Stimulated activated CD4-positive, alpha-beta T cell treated with anti-CD3 and anti-CD28 coated beads, Interleukin-2, amount 100 ng/mL, for 24 hours (primary cell): ENCODE measurements at places on chromosomes 6 and 20.

- DNase-seq, result no peak
Measured at GRCh38 chr6:163695414-163695864, 280.9 kb downstream of the QKI start.

DNA sequence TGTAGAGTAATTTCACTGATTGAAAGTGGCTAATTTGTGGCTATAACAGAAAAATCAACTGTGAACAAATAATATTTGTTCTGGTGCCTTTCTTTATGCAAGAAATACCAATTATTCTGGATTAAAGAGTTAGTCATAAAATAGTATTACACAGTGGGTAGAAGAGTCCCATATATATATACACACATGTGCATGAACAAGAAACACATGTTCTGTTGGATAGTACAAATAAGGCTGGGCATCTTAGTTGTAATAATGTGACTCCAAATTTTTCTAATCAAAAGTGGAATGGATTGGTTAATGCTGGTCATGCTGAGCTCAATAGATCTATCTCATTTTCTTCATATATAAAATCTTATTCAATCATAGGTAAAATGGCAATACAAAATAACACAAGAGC is 179.4 kb downstream of the OGFRL1 start:
- no peak for DNase-seq

GRCh38 chr6:25387483-25387882 is 108.3 kb downstream of the CARMIL1 start:
- no peak for DNase-seq

GRCh38 chr6:14516956-14517355 is 399.4 kb downstream of the CD83 start:
- DNase-seq, result no peak

GRCh38 chr6:133992992-133993680 is 40.1 kb downstream of the TBPL1 start:
- no peak for DNase-seq

DNA sequence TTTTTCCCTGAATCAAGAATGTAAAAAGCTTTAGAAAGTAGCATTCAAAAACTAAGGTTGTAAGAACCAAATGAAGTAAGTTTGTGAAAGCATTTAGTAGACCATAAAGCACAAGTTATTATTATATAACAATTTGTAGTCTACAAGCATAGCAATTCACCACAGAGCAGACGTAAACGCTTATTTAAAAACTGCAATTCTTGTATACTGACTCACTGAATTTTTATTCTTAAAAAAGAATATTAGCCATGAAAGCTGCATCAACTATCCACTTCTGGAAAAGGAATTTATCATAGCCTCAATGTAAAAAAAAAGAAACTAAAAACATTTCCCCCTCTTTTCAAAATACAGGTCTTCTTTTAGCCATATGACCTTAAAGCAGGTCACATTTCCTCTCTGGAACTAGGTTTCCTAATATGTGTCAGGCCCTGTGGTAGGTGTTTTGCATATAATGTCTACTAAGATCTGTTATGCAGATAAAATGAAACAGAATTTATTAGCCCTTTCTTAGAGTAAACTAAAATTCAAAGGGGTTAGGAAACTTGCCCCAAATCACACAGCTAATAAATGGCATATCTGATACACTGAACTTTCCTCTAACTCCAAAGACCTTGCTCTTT is 2.1 kb downstream of the MAP3K7 start:
- no peak for DNase-seq

- DNase-seq, result no peak
Measured at GRCh38 chr6:103507052-103507451, 1352.7 kb downstream of the HACE1 start.

- no peak for DNase-seq
Measured at GRCh38 chr6:168349718-168350210, 30.2 kb upstream of the DACT2 start.

- DNase-seq, result no peak
Measured at GRCh38 chr6:51265426-51265825, 446.8 kb downstream of the TFAP2B start.

GRCh38 chr6:114439411-114439810 is 96.6 kb upstream of the HS3ST5 start:
- no peak for DNase-seq

GRCh38 chr6:70797625-70798024 is 129.9 kb downstream of the SMAP1 start:
- no peak for DNase-seq

DNA sequence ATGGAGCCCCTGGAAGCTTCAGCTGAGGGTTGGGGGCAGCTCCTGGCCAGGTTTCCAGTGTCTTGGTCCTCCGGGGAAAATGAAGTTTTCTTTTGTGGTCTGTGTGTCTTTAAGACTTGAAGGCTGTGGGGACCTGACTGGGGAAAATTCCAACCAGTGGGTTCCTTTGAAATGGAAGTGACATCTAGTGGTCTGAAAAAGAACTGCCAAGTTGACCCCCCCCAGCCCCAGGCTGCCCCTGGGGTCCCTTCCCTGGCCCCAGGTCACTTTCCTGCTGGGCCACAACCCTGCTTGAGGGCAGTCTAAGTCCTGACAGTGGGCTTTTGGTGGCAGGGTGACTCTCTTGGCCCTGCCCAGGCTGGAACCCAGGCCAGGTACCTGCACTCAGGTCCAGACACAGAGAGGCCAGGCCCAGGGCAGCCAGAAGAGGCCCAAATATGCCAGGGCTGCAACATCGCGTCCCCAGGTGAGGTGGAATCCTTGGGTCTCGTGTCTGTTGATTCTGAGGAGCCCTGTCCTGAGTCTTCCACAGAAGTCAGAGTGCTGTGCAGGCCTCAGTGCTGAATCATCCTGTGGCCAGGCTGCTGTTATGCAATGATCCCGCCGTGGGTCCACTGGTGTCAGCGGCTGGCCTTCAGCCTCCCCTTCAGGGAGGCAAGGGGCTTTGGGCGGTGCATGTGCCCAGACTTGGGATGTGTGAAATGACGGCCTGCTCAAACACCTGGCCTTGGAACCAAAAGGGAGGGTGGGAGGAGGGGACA is 68.4 kb downstream of the VEGFA start:
- DNase-seq, result no peak

- DNase-seq, result peak; percentile 9
Measured at GRCh38 chr20:47181056-47181862, 175.2 kb downstream of the ZMYND8 start.
